Activated CD8-positive, alpha-beta T cell treated with anti-CD3 and anti-CD28 coated beads, Interleukin-2, amount 10 ng/mL, durations not matched to agents 7 days and 5 days (primary cell): ENCODE measurements at places on chromosomes 12 and 14.

- no peak for DNase-seq
Measured at GRCh38 chr12:106907846-106908245, 47.9 kb upstream of the TMEM263 start.

- no peak for DNase-seq
Measured at GRCh38 chr12:7694556-7695236, 879 bp downstream of the GDF3 start.

GRCh38 chr14:105092171-105093037 lies 27.2 kb upstream of the GPR132 start:
- DNase-seq: no peak

- DNase-seq: no peak
Measured at GRCh38 chr12:25761356-25761755, 197.1 kb upstream of the RASSF8 start.

DNA sequence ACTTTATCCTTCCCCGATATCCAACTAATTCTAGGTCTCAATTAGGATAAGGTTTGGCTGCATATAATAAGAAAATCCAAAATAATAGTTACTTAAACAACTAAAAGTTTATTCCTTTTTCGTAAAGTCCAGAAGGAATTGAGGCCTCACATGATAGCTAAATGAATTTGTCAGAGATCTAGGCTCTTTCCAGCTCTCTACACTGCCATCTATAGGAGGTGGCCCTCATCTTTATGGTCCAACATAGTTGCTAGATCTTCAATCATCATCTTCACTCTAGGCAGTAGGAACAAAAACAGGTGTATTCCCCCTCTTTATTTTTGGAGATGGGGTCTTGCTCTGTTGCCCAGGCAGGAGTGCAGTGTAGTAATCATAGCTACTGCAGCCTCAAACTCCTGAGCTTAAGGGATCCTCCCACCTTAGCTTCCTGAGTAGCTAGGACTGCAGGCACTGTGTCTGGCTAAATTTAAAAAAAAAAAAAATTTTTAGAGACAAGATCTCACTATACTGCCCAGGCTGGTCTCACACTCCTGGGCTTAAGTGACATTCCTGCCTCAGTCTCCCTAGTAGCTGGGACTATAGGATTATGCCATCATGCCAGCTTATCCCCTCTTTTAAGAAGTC lies 46.5 kb upstream of the SAV1 start:
- no peak for DNase-seq

GRCh38 chr12:770479-770878 lies 18.1 kb downstream of the WNK1 start:
- DNase-seq: no peak

DNA sequence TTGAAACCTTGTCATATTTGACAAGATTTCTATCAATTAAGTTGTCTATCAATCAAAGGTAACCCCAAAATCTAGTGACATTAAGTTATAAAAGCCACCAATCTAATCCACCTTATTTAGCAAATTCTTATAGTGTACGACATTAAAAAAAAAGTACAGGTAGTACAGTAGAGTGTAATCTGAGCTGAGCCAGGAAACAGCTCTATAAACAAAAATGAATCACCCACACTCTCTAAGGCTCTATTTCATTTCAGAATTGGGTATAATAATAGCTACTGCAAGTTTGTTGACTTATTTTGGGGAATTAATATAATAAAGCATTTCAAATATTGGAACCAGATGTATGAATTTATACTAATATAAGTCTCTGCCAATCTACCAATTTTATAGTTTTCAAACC lies 342.4 kb upstream of the FLRT2 start:
- DNase-seq: no peak

DNA sequence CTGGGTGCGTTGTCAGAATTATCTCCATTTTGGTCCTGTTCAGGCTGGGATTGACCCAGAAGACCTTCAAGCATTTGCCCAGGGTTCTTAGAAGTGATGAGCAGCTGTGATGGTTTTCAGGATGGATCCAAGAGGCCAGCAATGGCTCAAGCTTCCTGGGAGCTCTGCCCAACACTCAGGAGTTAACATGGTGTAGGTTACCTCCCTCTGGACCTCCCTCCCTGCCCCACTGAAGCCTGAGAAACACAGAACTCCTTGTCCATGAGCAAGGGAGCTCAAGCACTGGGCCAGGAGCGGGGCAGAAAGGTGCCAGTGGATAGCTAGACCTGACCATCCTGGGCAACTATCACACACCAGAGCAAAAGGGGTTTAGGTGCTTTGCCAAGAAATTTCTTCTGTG lies 148.4 kb upstream of the FKBP4 start:
- DNase-seq: no peak

- no peak for DNase-seq
Measured at GRCh38 chr14:86683561-86683960, 1153.6 kb downstream of the FLRT2 start.
